Stimulated activated naive CD4-positive, alpha-beta T cell (primary cell): ENCODE measurements at places on chromosomes 6 and 20.

- peak; percentile 58 for DNase-seq
These were observed 47.7 kb upstream of the POLR1H start for GRCh38 chr6:30013291-30013922.

DNA sequence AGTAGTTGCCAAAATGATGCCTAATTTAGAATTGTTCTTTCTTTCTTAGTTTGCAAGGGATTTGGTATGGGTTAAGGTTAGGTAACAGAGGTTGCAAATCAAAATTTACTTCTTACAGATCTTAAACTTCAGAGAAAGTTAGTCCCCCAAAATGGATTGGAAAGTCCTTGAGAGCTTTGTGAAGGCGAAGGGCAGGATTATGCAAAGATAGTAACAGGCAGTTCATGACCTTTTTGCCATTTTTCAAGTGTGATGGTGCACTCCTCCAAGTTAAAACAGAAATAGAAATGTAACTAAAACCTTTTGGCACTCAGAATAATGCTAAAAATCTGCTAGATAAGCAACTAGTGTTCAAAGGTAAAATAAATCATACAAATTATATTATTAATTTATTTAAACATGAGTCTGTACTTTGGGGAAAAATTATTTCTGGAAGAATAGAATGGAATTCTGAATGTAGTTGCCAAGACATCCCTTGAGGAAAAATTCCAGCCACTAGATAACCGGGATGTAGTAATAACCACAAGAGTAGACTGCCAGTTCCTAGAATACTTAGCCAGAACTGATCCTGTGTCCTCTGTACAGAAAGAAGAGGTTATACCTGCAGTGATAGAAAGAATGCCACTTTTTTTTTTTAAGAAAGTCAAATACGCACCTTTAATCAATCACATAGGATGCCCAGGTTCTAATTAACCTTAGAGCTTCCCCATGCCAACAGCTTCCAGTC lies 31.8 kb upstream of the DAAM2 start:
- no peak for DNase-seq

DNA sequence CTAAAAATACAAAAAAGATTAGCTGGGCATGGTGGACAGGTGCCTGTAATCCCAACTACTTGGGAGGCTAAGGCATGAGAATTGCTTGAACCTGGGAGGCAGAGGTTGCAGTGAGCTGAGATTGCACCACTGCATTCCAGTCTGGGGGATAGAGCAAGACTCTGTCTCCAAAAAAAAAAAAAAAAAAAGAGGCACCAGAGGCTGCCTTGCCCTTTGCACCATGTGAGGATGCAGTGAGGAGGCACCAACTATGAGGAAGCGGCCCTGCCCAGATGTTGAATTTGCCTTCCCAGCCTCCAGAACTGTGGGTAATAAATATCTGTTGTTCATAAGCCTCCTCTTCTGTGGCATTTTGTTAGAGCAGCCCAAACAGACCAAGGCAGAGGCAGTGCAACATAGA lies 54.4 kb downstream of the ALDH5A1 start:
- no peak for DNase-seq

GRCh38 chr6:16267428-16268263 lies 29.3 kb downstream of the GMPR start:
- no peak for DNase-seq

- no peak for DNase-seq
These were observed 272.9 kb upstream of the KCNQ5 start for GRCh38 chr6:72348926-72349325.
